ENCODE measurements at places on chromosomes 2 and 18. TPM values are rescaled to one million over a fixed set of nuclear protein-coding genes. Genes with fewer than 3 reads are reported as not detected.
A peak's percentile ranks its signal among the peaks of the same experiment; 100 is the strongest.

Gene TUBA3E
- polyA plus RNA-seq: 0.09 TPM

Gene SERPINB5
- polyA plus RNA-seq: 0.16 TPM

Gene PSMD1
- 58.7 TPM for polyA plus RNA-seq

Gene NEB
- polyA plus RNA-seq: 18.5 TPM

Gene CYTIP
- 20.4 TPM for polyA plus RNA-seq

Gene GCG
- polyA plus RNA-seq: 83.8 TPM

DNA sequence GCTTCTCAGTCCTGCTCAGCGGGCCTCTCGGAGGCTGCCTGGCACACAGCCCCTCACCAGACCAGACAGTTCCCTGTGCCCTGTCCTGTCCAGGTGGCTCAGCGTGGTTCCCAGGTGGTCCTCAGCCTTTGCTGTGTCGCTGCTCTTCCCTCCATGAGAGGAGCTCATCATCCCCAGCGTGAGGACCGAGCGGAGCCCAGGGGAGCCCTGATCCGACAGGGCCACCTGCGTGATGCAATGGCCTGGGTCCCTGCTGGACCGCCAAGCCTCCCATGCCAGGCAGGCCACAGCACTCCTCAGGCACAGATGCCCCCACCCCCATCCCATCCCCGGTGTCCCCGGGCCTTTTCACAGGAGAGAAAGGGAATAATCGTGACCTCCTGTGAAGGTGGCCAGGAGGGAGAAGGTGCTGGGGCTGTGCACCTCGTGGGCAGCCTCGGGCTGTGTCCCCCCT is 4.3 kb downstream of the GPC1 start:
- peaks cover 21% of the 10 kb centered on the region for H3K27me3 ChIP-seq
- H3K36me3 ChIP-seq: no peaks in the 10 kb centered on the region
- H3K4me1 ChIP-seq: no peaks in the 10 kb centered on the region
- no peak overlapping the region for H3K4me3 ChIP-seq
- H3K27ac ChIP-seq: no peak overlapping the region

- no peak overlapping the region for H3K4me3 ChIP-seq
- H3K4me1 ChIP-seq: peaks cover 3% of the 10 kb centered on the region
- H3K36me3 ChIP-seq: no peaks in the 10 kb centered on the region
- DNase-seq: no peak
- no peaks in the 10 kb centered on the region for H3K27me3 ChIP-seq
- no peak overlapping the region for H3K27ac ChIP-seq
Measured at GRCh38 chr2:66679442-66679841, 244.5 kb downstream of the MEIS1 start.

- no peaks in the 10 kb centered on the region for H3K27me3 ChIP-seq
- no peak for DNase-seq
- no peaks in the 10 kb centered on the region for H3K36me3 ChIP-seq
- peaks cover 29% of the 10 kb centered on the region for H3K4me1 ChIP-seq
- H3K27ac ChIP-seq: peak overlapping the region; percentile 37
Measured at GRCh38 chr2:31256611-31257382, 22.8 kb downstream of the EHD3 start.

GRCh38 chr2:225353579-225354085 is 45.9 kb upstream of the NYAP2 start:
- no peak overlapping the region for H3K4me3 ChIP-seq
- no peaks in the 10 kb centered on the region for H3K36me3 ChIP-seq
- H3K4me1 ChIP-seq: no peaks in the 10 kb centered on the region
- no peak overlapping the region for H3K27ac ChIP-seq

- no peak overlapping the region for H3K27ac ChIP-seq
- H3K4me1 ChIP-seq: peaks cover 18% of the 10 kb centered on the region
- no peaks in the 10 kb centered on the region for H3K36me3 ChIP-seq
Measured at GRCh38 chr2:182081602-182082260, 96.1 kb downstream of the PPP1R1C start.

DNA sequence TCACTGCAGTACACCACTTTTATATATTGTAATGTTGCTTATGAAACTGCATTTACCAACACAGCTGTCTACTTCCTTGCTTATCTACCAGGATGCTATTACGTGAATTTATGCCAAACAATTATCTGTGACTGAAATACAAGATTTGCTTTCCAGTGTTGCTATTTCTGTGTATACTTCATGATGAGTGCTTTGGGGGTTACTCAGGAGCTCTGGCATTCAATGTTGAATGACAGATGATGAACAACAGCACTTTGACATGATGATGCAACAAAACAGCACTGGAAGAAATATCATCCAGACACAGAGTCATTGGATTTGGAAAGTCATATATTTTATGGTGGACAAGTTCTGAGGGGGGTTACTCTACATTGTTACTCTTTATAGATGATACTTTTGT is 125.8 kb downstream of the NETO1 start:
- H3K36me3 ChIP-seq: no peaks in the 10 kb centered on the region
- DNase-seq: no peak
- no peak overlapping the region for H3K27ac ChIP-seq
- H3K27me3 ChIP-seq: no peaks in the 10 kb centered on the region

DNA sequence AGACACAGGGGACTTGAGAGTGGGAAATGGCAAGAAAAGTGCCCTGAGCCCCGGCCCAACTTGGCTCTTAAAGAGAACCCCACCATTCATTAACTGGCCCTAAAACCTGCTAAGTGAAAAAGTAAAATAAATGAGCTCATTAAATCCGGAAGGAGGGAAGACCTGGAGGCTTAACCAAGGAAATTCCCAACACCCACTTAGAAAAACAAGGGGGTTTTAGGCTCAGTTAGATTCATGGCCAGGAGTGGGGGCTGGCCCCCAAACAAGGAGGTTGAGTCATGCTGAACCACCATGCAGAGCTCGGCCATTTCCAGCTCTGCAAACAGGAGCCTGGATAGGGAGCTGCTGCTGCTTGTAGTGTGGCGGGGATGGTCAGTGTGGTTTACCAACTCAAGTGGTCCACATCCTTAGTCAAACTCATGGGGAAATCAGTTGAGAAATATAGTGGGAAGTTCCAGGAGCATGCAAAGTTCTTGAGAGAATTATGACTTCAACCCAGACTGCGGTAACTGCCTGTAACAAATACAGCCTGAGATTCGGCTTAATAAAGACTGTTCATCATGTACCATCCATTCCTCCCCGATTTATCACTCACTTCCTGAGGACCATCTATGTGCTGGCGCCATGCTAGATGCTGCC is 39.7 kb upstream of the MRPL19 start:
- peak overlapping the region; percentile 26 for H3K27ac ChIP-seq
- no peak overlapping the region for H3K4me3 ChIP-seq

DNA sequence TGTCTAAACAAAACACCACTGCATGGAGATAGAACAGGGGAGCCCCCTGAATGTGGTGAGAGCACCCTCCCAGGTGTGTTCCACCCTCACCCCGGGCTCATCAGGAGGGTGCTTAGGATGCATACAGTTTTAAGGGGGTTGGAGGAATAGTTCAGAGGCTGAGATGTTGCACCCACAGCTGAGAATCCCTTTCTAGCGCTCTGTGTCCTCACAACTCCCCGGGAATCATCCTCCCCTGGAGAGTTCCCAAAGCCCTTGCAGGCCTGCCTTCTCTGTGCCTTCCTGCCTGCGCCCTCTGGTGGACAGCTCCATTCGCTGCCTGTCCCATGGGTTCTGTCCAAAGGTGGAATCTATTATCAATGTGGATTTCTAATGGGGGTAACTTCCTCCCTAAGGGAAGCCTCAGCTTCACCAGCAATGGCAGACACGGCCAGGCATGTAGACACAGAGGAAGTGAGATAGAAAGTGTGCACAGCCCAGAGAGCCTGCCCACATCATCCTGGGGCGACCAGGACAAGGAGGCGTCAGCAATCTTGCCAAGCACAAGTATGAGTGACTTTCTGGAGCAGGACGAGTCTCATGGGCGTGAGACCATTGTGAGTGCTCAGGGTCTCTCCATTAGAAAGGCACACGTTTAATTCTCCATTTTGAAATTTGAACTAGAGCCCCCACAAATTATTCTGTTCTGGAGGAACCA is 1.2 kb upstream of the UGT1A5 start:
- H3K4me1 ChIP-seq: peaks cover 20% of the 10 kb centered on the region
- H3K36me3 ChIP-seq: no peaks in the 10 kb centered on the region
- H3K4me3 ChIP-seq: no peak overlapping the region

GRCh38 chr2:197838579-197838978 is 34.2 kb downstream of the PLCL1 start:
- H3K27ac ChIP-seq: no peak overlapping the region
- H3K4me1 ChIP-seq: no peaks in the 10 kb centered on the region
- no peak for DNase-seq
- no peak overlapping the region for H3K4me3 ChIP-seq
- H3K27me3 ChIP-seq: no peaks in the 10 kb centered on the region

DNA sequence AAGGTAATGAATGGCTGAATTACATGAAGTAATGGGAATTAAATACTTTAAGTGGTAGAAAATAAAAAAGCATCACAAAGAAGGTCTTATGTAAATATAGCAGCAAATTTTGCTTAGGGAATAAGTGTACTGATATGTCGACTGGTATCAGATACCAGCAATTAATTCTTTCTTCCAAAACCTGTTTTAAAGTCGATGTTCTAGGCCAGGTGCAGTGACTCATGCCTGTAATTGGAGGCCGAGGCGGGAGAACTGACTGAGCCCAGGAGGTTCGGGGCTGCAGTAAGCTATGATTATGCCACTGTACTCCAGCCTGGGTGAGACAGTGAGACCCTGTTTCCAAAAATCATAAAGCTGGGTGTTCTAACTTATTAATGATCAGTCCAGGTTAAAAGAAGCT is 30.3 kb downstream of the SP3 start:
- no peaks in the 10 kb centered on the region for H3K27me3 ChIP-seq
- H3K4me3 ChIP-seq: no peak overlapping the region
- H3K4me1 ChIP-seq: peaks cover 4% of the 10 kb centered on the region
- no peak for DNase-seq
- peaks cover 8% of the 10 kb centered on the region for H3K36me3 ChIP-seq

GRCh38 chr18:78686976-78687685 is 292.5 kb upstream of the SALL3 start:
- H3K27ac ChIP-seq: no peak overlapping the region
- no peaks in the 10 kb centered on the region for H3K36me3 ChIP-seq
- peaks cover 7% of the 10 kb centered on the region for H3K4me1 ChIP-seq
- DNase-seq: no peak
- no peak overlapping the region for H3K4me3 ChIP-seq

GRCh38 chr2:12641441-12641840 is 75.3 kb upstream of the TRIB2 start:
- no peak overlapping the region for H3K27ac ChIP-seq
- no peaks in the 10 kb centered on the region for H3K27me3 ChIP-seq
- no peak for DNase-seq
- H3K4me1 ChIP-seq: no peaks in the 10 kb centered on the region
- H3K4me3 ChIP-seq: no peak overlapping the region

- DNase-seq: no peak
- H3K27ac ChIP-seq: no peak overlapping the region
- no peaks in the 10 kb centered on the region for H3K27me3 ChIP-seq
- H3K4me1 ChIP-seq: peaks cover 11% of the 10 kb centered on the region
- no peaks in the 10 kb centered on the region for H3K36me3 ChIP-seq
Measured at GRCh38 chr2:121969166-121969565, 213.7 kb downstream of the TSN start.
